Psoas muscle (tissue), 8 donors: ENCODE measurements at places on chromosomes 4 and X. TPM values are rescaled to one million over a fixed set of nuclear protein-coding genes. Genes with fewer than 3 reads are reported as not detected.

Gene HTR2C
- total RNA-seq: not detected

Gene TENM3
- total RNA-seq: 6.6 TPM

Gene XAGE1A
- not detected for total RNA-seq

Gene C1QTNF7
- total RNA-seq: 2.3 TPM

Gene FAM13A
- total RNA-seq: 15.2 TPM

Gene GC
- total RNA-seq: 0.18 TPM

Gene GSX2
- total RNA-seq: not detected

Gene KDR
- 6.1 TPM for total RNA-seq

Gene IL21
- not detected for total RNA-seq

Gene SMPX
- total RNA-seq: 273 TPM

Gene HPSE
- total RNA-seq: 0.34 TPM

Gene ESX1
- total RNA-seq: not detected

Gene SMIM10
- 2.1 TPM for total RNA-seq

Gene STAG2
- total RNA-seq: 43.4 TPM

Gene CABS1
- not detected for total RNA-seq

Gene RPL39
- total RNA-seq: 1,581 TPM

Gene CNOT6L
- 18.0 TPM for total RNA-seq

Gene TRIM61
- not detected for total RNA-seq

Gene CORIN
- 0.06 TPM for total RNA-seq

Gene KLB
- total RNA-seq: 0.13 TPM

Gene ZNF732
- 0.10 TPM for total RNA-seq

Gene USP17L21
- not detected for total RNA-seq

Gene FLNA
- 92.5 TPM for total RNA-seq

Gene RHOXF2B
- not detected for total RNA-seq

Gene GPR50
- not detected for total RNA-seq

Gene NXT2
- 1.2 TPM for total RNA-seq

Gene XAGE2
- not detected for total RNA-seq

Gene SLITRK2
- not detected for total RNA-seq

Gene DCLK2
- 1.7 TPM for total RNA-seq

Gene PDLIM3
- 5,341 TPM for total RNA-seq

Gene C4orf51
- total RNA-seq: not detected

Gene GPR34
- 2.5 TPM for total RNA-seq

Gene IL3RA
- total RNA-seq: 1.5 TPM

Gene FGG
- total RNA-seq: 0.84 TPM

Gene NKRF
- 6.0 TPM for total RNA-seq

Gene ADAMTS3
- total RNA-seq: 0.58 TPM

Gene CXXC4
- 0.15 TPM for total RNA-seq

Gene WAS
- 2.9 TPM for total RNA-seq

Gene FGFR3
- 1.1 TPM for total RNA-seq

Gene RBM46
- not detected for total RNA-seq

Gene NPY2R
- not detected for total RNA-seq

Gene DDIT4L
- 403 TPM for total RNA-seq

Gene RAPGEF2
- 20.4 TPM for total RNA-seq

Gene RHOXF2
- not detected for total RNA-seq

Gene ARR3
- total RNA-seq: not detected

Gene GPM6B
- 3.9 TPM for total RNA-seq

Gene ZNF185
- total RNA-seq: 1.4 TPM

Gene UVSSA
- total RNA-seq: 8.9 TPM

Gene SNX25
- total RNA-seq: 9.1 TPM

Gene ZCCHC18
- total RNA-seq: not detected
